ENCODE measurements at places on chromosomes 13 and 19.

- DNase-seq: no peak
These were observed 141.3 kb downstream of the RNF17 start for GRCh38 chr13:24905242-24905641.

GRCh38 chr19:42465827-42466280, 23.1 kb upstream of the CXCL17 start:
- DNase-seq: no peak

- no peak for DNase-seq
These were observed 93.5 kb downstream of the ZDHHC20 start for GRCh38 chr13:21365574-21365973.

- DNase-seq: peak; percentile 80
These were observed 19.2 kb upstream of the UQCR11 start for GRCh38 chr19:1624458-1624857.

- DNase-seq: no peak
These were observed 4.2 kb upstream of the ZNF564 start for GRCh38 chr19:12555456-12555930.

DNA sequence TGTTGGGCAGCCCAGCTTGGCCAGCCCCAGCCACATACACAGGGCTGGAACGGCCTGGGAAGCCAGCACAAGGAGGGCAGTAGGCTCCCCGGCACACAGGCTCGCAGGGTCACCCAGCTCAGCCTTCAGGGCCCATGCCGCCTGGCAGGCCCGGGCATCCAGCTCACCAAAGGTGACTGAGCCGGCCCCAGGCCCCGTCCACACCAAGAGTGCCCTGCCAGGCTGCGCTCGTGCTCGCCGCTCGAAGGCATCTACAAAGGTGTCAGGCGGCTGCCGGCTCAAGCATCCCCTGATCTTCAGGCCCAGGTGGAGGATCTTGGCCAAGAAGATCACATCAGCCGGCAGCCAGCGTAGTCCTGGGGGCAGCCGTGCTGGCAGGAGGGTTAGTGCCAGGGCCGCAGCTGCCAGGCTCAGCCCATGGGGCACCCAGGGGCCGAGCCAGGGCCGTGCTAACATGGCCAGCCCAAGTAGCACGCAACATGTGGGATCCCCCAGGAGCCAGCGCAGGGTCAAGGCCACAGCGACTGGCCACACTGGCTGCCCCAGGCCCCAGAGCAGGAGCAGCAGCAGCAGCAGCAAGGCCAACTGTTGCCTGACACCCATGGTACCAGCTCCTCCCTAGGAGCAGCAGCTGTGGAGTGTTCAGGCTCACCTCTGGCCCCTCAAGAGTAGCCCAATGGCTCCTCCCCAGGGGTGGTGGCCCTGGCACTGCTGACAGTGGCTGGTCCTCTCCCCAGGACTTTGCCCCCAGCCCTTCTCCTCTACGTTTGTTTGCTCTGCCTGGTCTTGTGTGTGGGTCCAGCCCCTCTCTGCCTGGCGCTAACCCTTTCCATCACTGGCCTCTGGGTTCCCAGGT, at the start of gene SLC27A5:
Gene SLC27A5, minus strand, starts transcription at position 640 of the 856 bp plus-strand sequence. Its CDS starts 37 bp downstream, at position 603.
- DNase-seq: no peak

GRCh38 chr13:73948848-73949529, 185.2 kb downstream of the KLF12 start:
- no peak for DNase-seq

DNA sequence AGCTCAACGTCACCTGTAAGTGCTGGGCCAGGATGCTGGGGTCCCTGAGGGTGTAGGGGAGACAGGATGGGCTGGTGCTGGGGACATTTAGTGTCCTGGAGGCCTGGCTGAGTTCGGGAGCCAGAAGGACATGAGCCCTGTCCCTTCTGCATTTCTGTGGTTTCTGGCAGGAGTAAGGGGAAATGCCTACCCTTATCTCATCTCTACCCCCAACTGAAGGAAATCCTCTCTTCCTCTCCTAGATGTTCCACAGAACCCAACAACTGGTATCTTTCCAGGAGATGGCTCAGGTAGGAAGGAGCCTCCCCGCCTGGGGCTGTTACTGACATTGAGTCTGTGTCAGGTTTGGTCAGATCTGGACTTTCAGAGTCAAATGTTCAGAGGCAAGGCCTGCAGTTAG, 1.2 kb downstream of the CD33 start:
- DNase-seq: no peak

DNA sequence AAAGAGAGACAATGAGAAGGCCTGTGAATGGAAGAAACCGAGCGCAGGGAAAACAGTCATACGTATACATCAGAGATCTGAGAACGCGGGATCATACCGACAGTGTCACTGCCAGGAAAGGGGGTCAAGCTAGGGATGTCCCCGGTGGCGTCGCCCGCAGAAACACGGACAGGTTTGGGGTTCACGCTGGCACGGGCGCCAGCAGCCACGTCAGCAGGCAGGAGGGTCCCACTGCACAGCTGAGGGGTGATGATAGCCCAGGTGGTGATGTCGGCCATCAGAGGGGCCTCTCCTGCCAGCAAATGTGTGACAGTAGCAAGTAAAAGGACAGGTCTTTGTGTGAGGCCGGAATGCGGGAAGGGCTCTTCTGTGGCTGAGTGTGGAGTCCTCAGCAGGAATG, 3.4 kb upstream of the ZNF229 start:
- DNase-seq: no peak

DNA sequence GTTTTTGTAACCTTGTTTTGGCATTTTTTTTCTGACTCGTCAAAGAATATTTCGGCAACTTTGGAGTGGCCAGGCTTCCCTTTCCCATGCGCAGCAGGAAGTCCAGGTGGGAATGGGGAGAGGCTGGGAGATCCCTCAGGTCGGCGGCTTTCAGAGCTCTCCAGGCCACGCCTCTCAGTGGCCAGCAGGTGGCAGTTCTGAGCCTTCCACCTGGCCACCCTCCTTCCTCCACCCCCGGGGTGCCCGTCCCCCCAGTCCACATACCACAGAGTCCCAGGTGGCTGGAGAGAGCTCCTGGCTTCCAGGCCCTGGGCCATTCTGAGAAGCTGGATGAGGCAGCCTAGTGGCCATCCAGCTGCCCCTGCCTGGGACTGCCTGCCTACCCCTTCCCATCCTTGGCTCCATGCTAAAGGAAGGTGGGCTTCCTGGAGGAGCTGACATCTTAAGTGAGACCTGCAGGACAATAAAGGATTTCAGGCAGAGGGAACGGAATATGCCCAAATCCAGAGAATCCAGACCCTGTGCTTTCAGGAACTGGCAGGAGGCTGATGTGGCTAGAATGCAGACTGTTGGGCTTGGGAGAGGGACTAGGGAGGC, 46.3 kb downstream of the CCNE1 start:
- DNase-seq: peak; percentile 43

DNA sequence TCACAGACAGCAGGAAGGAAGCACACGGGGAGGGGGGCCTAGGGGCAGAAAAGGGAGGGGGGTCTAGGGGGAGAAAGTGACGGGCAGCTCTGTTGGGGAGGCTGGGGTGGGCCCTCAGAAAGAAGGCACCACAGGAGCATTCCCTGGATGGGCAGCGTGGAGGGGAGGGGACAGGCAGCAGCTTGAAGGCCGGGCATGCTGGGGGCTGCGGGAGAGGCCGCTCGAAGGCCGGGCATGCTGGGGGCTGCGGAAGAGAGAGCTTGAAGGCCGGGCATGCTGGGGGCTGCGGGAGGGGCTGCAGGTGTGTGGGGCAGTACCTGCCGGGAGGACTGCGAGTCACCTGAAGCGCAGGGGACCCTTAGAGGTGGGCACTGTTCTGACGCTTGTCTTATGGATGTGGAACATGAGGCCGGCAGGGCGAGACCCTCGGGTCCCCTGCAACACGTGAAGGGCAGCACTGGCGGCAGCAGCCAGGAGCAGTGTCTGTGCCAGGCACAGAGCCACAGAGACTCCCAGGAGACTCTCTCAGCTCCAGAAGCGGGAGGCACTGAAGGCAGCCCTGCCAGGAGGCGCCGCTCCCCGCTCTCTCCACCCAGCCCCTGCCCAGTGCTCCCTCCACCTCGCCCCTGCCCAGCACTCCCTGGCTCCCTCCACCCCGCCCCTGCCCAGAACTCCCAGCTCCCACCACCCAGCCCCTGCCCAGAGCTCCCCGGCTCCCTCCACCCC, 13.3 kb downstream of the ZNF787 start:
- DNase-seq: no peak

DNA sequence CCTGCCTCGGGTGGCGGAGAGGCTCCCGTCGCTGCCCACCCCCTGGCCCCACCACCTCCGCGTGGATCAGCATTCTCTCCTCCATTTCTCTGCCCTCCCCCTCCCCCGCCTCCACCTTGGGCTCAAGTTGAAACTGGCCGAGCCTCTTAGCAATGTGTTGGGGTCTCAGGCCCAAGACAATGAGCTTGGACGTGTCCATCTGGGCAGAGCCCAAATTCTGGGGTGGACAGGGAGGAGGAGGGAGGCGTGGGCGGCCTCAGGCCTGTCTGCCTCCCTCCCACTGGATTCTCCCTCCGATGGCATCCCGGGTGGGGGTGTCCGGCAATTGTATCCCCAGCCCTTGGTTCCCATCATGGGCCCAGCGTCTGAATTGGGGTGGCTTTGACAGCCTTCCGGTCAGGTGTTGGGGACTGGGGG, 1.2 kb downstream of the CELF5 start:
- no peak for DNase-seq

- DNase-seq: no peak
These were observed 21.0 kb downstream of the FBXL12 start for GRCh38 chr19:9797871-9798270.

GRCh38 chr19:34692549-34692948, 15.1 kb downstream of the ZNF302 start:
- no peak for DNase-seq

DNA sequence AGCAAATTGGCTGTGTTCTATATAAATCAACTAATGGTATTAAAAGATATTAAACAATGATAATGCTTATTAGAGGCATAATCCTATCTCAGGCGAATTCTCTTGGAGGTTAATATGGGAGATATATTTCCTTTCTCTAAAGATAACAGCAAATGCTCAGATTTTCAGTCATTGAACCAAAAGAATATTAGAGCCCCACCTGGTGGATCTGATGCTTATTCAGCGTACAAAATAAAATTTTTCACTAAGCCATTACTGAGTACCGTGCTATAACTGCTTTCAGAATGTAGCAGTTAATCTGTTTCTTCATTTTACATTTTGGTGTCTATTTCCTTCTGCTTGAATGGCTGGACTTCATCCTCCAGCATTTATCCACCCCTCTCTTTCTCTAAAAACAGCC, 143.3 kb upstream of the IPO5 start:
- DNase-seq: no peak

DNA sequence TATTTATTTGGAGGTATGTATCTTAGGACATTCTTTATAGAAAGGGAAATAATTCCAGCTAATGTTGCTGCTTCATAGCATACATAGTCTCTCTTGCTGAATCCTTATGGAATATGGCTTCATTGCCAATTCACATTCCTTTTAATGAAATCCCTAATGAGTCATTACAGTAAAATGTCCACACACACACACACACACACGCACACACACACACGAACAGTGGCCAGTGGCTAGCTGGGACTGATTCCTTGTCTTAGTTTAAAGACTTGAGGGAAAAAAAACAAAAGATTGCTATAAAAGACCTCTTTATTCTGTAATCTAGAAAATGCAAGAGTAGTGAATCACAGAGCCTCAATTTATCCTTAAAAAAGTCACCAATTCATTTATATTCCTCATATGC, 301.6 kb downstream of the SLITRK6 start:
- DNase-seq: no peak

DNA sequence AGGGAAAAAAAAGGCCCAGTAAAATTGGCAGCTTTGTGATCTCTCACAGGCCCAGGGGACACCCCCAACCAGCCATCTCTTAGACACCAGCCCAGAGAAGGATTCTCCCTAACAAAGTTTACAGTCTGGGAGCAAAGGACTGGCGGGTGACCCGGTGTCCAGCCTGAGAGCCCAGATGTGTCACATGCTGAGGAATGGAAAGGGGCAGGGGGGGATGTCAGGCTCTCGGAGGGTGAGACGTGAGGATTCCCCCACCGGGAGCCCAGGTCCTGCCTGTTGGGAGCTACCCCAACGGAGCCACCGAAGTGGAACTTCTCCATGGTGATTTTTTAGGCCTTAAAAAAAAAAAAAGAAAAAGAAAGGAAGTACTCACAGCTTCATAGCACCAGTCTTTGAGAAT, 4.8 kb upstream of the CTXN1 start:
- no peak for DNase-seq

GRCh38 chr13:82905071-82905470, 977.2 kb downstream of the SLITRK1 start:
- DNase-seq: no peak

DNA sequence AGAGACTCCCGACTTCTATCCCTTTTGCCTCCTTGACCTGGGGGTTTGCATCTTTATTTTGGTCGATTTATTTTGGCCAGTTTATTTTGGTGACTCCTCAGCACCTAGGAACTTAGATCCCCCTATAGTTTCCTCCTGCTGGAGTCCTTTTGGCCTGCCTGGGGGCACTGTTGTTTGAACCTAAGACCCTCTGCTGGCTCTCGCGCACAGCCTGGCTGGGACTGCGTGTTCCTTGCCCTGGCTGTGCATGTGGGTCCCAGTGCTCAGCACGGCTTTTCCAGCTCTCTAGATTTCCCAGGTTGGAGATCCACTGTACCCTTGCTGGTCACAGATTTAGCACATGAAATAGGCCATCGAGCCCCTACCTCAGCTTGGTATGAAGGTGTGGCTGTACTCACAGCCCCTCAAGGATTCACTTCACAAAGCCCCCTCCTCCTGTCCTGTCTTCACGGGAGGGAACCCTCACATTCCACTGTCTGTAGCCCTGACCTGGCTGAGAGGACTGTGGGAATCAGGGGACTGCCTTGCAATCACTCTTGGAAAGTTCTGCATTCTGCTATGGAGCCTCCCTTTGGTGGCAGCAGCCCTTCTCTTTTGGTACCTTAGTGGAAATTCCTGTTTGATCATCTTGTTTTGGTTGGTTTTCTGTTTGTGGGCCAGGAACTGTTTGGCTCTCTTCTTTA, 8.3 kb downstream of the UBAC2 start:
- no peak for DNase-seq

- DNase-seq: no peak
These were observed 747 bp upstream of the MARK4 start for GRCh38 chr19:45250216-45250831.

DNA sequence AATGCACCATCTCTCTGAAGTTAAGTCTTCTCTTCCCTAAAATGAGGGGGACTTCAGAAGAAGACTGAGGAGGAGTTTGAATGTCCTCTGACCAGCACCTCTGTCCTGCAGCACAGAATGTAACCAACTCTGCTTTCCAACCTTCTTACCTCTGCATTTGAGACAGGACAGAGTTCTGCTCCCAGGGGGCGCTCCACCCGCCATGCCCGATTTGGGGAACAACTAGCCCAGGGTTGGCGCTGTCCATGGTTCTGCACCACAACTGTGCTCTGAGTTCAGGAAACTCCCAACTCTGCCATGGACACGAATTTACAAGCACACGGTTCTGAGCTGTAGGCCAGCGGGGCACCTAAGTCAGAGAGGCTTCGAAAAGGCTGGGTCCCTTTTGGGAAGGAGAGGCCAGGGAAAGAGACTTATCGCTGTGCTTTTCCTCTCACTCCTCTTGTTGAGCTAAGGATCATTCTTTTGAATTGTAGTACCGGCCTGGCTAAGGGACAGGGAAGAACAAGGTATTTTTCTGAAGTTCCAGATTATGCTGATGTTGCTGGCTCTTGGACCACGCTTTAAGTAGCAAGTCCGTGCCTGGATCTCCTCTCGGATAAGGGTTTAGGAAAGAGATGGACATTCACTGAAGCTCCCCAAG, 22.2 kb downstream of the SIGLEC5 start:
- peak; percentile 49 for DNase-seq

- peak; percentile 47 for DNase-seq
These were observed 209.5 kb downstream of the KLF5 start for GRCh38 chr13:73268306-73268705.

GRCh38 chr19:11882606-11883005, 5.0 kb upstream of the ZNF69 start:
- DNase-seq: no peak

Data from BE2C (cell line).